ENCODE measurements at places on chromosomes 1 and 21.
A peak's percentile ranks its signal among the peaks of the same experiment; 100 is the strongest.

DNA sequence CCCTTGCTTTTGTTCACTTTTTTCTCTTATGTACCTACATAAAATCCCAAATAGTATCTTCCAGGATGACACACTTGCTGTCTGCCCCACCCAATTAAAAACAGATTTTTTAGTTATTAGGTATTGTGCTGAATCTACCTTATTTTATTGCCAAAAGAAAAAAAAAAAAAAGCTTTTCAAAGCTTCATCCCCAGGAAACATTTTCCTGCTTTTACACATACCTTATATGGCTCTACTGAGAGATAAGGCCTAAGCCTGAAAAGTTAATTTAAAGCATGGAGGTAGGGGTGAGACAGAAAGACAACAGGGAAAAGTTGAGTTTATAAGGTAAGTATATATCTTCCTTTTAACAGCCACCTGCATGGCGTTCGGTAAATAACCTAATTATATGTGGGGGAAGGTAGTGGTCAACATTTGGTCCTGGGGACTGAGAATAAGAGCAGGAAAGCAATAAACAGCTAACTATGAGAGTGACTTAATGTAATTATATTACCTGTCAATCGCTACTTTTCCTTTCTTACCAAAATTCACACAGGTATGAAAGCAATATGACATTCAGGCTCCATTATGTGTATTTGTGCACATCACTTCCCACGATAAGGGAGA is 54.6 kb upstream of the BOLA1 start:
- no peak for DNase-seq

DNA sequence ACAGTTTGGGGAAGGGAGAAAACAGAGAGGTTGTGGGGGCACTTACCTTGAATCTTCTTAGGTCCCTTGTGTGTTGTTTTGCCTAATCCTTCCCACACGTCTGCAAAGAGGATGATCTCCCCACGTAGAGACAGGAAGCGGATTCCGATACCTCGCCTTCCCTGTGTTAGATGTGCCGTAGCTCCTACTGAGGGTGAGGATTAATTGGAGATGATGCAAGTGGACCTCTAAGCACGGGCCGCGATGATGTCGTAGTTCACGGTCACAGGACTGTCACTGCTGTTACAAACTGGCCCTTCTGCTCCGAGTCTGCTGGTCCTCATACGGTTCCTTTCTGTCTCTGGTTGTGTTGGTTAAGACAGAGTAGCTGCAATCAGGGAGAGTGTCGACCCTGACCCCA is 27.7 kb downstream of the GALNT2 start:
- DNase-seq, result no peak

DNA sequence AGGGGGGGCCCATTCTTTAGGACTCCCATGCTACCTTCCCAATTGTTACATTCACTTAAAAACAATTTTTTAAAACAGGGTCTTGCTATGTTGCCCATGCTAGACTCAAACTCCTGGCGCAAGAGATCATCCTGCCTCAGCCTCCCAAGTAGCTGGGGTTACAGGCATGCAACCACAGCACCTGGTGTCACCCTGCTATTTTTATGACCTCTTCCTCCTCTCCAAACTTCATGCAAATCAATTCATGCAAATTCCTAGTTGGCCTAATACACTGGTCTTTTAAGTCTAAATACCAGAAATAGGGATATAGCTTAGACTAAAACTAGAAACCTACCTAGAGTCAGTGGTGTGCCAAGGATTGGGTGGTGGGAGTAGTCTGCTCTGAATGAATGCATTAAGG is 30.1 kb downstream of the CDKN2C start:
- DNase-seq, result no peak

DNA sequence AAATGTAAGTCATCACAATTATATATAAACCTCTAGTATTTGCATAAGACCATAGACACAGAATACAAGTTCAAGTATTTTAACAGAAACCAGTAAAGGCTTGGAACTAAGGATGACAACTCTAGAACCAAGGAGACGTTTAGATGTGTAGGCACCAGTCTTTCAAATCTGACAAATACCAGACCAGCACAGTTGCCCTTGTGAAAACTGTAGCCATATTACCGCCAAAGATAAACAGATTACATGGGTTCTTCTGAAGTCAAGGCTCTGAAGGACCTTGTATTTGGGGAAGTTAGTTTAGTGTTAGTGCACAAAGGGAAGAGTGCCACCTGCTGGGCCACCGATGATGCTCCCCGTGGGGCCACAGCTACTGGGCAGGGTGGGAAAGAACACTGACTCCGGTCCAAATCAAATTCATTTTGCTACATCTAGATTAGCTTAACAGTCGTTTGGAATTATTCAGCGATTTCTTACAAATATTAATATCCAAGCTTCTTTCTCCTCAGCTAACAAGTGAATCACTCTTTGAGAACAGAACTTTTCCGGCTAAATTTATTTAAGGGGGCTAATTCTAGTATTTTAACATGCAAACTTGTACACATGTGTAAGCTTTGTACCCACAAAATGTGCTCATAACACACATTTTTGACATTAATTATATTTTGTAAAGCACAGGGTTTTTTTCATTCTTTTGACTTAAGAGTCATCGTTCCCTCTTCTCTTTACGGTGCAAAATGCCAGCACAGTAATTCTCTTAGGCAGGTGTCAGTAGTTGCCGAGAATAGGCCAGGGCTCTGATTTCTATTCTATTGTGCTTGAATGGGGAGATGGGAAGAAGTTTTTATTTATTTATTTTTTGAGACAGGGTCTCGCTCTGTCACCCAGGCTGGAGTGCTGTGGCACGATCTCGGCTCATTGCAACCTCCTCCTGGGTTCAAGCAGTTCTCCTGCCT is 8.0 kb upstream of the NIBAN1 start:
- DNase-seq, result peak; percentile 68

DNA sequence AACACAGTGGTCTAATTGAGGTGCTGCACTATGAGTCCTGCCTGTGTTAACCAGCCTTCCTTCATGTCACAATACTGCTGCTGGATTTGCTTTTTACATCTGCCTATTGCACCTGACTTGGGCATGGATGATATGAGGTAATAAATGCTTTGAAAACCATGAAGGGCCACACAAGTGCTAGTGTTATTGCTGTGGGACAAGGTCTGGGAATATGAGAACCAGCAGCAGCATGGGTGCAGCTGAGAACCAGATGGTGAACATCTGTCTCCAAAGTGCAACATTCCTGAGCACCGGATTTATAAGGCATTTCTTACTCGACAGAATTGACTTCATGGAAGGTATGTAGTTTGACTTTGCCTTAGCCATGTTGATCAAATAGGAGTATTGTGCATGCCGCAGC is 16.6 kb downstream of the TRIM45 start:
- DNase-seq, result no peak

DNA sequence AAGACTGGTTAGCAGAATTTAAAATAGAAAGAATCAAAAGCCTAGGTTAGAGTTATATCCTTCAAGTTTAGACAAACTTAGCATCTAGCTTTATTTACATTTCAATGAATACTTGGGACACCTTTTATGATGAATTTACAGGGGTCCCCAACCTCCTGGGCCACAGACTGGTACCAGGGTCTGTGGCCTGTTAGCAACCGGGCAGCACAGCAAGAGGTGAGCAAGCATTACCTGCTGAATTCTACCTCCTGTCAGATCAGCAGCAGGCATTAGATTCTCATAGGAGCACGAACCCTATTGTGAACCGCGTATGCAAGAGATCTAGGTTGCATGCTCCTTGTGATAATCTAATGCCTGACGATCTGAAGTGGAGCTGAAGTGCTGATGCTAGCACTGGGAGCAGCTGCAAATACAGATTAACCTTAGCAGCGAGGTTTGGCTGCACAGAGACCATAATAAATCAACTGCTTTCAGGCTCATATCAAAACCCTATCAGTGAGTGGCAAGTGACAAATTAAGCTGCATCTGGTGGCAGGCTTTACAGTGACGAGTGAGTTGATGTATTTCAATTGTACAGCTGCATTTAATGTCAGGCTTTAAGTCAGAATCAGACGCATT is 82.0 kb downstream of the UCHL5 start:
- no peak for DNase-seq

DNA sequence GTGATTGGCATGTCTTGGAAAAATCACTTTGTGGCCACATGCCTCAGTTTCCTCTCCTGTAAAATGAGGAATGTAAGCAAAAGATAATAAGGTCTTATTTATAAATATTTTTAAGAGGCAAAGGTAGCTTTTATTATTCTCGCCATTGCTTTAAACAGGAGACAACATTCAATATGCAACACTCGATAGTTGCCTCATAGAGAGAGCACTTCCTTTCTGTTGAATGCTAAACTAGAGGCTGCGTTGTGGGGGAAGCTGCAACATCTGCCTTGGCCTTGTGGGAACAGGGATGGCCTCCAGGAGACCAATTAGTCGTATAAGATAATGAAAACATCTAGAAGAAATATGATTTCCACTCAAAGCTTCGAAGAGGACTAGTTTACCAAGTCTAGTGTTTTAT is 3.5 kb downstream of the OSCP1 start:
- no peak for DNase-seq

DNA sequence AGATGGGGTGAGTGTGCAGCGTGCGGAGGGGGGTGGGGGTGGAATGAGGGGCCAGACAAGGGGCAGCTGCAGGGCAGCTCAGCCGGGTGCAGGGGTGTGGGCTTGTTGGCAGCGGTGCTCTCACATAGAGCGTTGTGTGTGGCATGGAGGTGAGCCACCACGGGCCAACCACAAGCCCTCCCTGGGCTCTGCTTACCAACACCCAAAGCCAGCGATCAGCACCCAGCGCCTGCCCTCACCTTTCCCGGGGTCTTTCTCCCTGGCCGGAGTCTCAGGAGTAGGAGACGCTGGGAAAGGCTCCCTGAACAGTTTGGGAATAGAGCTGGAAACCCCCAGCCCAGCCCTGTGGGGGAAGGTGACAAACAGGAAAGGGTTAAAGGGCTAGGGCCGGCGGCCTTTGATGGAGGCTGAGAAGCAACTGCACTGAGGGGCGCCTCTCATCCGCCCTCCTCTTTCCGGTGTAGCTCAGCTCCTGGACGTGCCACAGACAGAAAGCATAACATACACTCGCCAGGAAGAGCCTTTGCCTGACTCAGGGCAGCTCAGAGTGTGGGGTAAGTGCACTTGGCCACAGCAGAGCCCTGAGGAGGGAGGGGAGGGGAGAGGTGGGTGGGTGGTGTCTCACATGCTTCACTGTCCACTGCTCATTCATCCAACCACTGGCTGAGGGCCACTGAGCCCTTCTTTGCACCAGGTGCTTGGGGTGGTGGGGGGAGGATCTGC is 577 bp downstream of the IKBKE start:
- peak; percentile 42 for DNase-seq

DNA sequence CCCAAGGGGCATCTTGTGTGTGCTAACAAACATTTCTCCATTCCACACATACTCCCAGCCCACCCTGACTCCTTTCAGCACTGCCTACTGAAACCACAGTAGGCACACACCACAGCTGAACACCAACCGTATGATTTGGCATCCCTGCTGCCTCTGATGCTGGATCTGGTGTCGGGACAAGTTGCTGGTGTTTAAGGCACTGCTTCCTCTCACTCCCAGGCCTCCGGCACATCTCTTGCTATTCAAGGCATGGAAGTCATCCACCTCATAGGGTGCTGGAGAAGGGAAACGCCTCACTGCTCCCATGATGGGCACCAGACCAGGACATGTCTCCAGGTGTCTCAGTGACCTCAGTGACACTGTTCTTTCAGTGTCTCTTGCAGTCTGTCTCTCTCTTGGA is 2.4 kb upstream of the ITLN2 start:
- DNase-seq, result no peak

- peak; percentile 18 for DNase-seq
Observed at GRCh38 chr21:34836103-34836932, 167.5 kb downstream of the CLIC6 start.

DNA sequence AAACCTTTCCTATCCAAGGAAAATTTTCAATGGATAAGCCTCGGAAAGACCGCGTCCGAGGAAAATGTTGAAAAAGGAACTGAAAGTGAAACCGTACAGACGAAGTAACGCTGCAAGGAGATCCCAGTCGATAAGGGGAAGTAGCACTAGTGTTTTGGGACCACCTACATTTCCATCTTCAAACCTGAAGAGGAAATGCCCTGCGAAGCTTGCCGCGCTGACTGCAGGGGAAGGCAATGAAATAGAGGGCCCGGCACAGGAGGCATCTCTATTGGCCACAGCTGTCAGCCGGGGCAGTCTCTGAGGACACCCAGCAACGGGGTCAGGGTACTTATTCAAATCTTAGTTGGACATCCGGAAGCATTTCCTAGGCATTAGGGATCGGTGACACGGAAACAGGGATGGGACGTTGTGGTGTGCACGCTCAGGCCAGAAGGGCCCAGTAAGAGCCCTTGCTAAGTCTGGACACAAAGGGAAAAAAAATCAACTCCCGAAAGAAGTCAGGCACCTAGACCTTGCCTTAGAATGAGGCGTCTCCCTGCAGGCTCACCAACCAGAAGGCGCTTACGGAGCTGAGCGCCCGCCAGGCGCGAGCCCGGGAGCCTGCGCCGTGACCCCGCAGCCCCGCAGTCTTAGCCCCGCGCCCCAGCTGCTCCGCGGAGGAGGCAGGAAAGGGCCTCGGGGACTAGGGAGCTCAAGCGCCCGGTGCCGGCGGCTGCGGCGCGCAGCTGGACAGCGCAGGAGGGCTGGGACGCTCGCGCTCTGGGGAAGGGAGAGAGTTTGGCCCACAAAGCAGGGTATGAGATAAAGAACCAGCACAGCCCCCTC is 655 bp downstream of the USF1 start:
- DNase-seq, result peak; percentile 83
